ENCODE measurements at places on chromosomes 16 and 17.

DNA sequence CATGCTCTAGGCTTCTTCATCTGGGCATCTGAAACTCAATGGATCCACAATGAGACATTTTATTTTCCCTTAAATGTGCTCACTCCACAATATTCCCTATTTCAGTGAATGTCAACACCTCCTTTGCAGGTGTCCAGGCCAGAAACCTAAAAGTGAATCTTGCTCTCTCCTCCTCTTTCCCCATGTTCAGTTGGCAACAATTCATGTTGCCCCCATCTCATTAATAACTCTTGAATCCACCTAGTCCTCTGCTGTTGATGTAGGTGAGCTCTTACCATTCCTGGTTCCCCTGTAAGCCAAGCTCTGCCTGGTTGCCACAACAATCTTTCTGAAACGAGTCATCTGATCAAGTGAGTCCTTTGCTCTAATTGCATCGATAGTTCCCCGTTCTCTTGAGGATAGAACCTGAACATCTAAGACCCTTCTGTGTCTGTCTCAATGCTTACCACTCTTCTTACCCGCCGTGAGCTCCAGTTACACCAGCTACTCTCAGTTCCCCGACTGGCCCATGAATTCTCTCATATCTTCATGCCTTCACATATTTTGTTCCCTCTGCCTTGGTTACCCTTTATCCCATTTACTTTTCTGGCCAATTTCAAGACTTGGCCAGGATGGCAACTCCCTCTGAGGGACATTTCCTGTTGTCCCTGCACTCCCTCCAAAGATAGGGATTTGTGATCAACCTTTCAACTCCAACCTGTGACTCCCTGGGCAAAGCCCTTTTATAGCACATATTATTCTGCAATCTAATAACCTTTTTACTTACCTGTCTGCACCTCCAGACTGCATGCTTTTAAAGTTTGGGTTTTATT, 35.9 kb downstream of the HLF start:
- DNase-seq, result no peak

- peak; percentile 82 for DNase-seq
These were observed 1.4 kb downstream of the APRT start for GRCh38 chr16:88810166-88810911.

- no peak for DNase-seq
These were observed 108.8 kb upstream of the HLF start for GRCh38 chr17:55155856-55156560.

GRCh38 chr16:74842413-74842812, 67.8 kb upstream of the FA2H start:
- DNase-seq, result no peak

DNA sequence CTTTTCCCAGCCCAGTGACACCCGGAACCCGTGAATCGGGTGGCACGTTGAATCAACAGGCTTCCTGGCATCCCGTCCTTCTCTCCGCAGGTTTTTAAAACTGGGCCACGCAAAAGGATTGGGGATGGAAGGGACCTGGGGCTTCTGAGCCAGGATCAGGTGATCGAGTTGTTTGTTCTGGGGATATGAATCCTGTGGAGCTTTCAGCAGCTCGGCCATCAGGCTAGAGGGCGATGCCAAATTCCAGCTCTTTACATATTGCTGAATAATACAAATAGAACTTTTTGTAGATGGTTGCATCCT, 473 bp downstream of the SUPT6H start:
- no peak for DNase-seq

DNA sequence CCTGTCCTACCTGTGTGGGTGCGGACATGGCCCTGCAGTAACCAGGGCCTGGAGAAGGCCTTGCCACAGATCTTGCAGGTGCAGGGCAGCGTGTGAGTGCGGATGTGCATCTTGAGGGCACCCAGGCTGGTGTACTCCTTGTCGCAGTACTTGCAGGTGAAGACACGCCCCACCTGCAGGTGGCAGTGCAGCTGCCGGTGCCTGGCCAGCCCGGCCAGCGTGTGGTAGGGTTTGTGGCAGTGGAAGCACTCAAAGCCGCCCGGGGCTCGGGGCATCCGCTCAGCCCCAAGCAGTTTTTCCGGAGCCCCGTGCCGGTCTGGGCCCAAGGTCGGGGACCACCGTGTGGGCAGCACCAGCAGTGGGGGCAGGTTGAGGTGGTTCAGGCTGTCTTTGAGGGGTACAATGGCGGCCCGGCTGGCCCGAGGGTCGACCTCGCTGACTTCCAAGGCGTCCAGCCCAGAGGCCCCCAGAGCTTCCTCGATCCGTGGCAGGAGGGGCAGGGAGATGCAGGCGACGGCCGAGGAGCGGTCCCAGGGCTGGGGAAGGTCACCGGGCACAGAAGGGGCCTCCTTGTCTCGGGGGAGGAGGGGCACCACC, 5.1 kb downstream of the SNAI3 start:
- peak; percentile 70 for DNase-seq
